Nephron progenitor cell (in vitro differentiated cells): ENCODE measurements at places on chromosomes 3 and 15.
A peak's percentile ranks its signal among the peaks of the same experiment; 100 is the strongest.

- no peaks in the 10 kb centered on the region for H3K36me3 ChIP-seq
- H3K27me3 ChIP-seq: peaks cover 5% of the 10 kb centered on the region
- peaks cover 18% of the 10 kb centered on the region for H3K4me1 ChIP-seq
- peak overlapping the region; percentile 23 for H3K4me3 ChIP-seq
Measured at GRCh38 chr3:159144891-159145290, 343.0 kb downstream of the MFSD1 start.

DNA sequence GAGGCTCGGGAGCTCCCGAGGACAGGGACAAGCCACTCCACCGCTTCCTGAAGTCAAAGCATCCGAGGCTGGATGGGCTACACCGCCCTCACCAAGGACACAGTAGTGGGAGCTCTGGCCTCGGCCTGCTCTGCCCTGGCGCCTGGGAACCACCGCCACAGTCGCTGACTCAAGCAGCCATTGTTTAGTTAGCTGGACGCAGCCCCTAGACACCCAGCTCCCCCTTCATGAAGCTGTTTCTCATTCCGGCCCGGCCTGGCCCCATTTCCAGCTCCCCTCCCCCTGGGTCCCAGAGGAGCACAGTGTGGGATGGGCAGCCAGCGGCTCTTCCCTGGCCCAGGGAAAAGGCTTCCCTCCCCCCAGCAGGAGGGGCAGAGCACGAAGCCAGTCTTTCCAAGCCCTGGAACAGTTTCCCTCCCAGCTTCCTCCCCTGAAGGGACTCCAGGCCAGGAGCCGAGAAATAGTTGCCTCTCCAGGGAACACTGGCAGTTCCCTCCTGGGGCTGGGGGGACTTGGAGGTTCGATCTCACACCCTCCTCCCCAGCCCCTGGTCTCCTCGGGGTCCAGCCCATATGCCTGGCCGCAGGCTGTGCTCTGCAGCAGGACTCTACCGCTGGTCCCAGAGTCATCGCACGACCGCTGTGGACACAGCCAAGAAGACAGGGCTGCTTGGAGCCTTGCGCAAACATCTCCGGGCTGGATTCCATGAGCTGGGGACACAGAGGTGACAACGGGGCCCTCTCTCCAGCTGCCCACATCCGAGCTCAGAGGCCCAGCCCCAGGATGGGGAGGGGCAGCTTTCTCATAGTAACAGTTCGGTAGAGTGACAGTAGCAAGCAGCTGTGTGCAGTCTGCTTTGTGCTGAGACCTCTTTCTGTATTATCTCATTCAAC, 10.0 kb downstream of the PLXND1 start:
- H3K27me3 ChIP-seq: peaks cover 4% of the 10 kb centered on the region
- H3K4me1 ChIP-seq: peaks cover 95% of the 10 kb centered on the region
- DNase-seq: peak; percentile 68
- H3K4me3 ChIP-seq: peak overlapping the region; percentile 13
- H3K36me3 ChIP-seq: no peaks in the 10 kb centered on the region

DNA sequence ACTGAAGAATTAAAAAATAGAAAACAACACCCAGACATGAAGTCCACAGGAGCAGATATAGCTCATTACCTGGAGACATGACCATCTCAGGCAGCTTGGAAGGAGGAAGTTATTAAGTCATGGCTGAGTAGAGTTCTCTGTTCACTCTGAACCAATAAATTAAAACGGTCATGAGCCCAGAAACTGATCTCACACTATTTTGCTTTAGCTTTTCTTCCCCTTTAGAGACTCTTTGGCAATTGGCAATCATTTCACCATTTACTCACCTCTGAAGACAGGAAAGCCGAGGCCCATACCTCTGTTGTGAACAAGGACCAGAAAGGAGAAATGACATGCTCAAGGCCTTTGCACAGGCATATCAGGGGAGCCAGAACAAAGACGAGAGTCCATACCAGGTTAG, 26.6 kb downstream of the CLDN18 start:
- H3K4me1 ChIP-seq: peaks cover 6% of the 10 kb centered on the region
- H3K27ac ChIP-seq: no peak overlapping the region
- peaks cover 5% of the 10 kb centered on the region for H3K27me3 ChIP-seq
- peaks cover 14% of the 10 kb centered on the region for H3K36me3 ChIP-seq
- H3K4me3 ChIP-seq: no peak overlapping the region

- DNase-seq: no peak
- H3K27ac ChIP-seq: no peak overlapping the region
Measured at GRCh38 chr15:66133247-66133885, 120.2 kb downstream of the MEGF11 start.

GRCh38 chr3:149441642-149442041, 32.9 kb upstream of the TM4SF4 start:
- DNase-seq: no peak
- H3K4me3 ChIP-seq: no peak overlapping the region
- H3K36me3 ChIP-seq: no peaks in the 10 kb centered on the region
- no peak overlapping the region for H3K27ac ChIP-seq
- H3K27me3 ChIP-seq: no peaks in the 10 kb centered on the region

DNA sequence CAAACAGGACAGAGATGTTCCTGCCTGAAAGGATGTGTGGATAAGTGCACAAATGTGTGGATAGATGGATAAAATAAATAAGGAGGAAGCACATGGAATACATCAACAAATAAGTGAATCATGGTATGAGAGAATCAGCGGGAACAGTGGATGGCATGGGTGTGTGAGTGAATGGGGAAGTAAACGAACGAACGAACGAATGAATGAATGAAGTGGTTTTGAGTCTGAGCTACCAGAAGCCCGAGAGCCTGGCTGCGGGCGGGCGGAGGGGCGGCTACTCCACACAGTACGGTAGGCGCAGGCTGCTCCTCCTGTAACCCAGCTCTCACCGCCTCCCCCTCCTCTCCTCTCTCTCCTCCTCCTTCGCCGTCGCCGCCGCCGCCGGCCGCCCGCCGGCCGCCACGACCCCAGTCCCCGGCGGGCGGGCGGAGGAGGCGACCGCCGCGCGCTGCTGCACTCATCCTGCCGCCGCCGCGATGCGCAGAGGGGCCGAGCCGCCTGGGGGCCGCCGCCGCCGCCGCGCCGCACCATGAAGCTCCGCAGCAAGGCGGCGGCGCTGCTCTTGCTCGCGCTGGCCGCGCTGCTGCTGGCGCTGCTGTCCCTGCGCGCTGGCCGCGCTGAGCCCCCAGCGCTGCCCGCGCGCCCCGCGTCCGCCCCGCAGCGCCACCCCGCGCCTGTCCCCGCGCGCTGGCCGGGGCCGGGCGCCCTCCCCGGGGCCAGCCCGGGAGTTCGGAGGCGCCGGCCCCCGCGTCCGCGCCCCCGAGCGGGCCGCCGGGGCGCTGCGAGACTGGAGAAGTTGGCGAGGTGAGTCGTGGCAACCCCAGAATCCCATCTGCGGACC, at the start of gene GXYLT2:
Gene GXYLT2 (plus strand): TSS at position 342 of the 841 bp plus-strand sequence. CDS start 188 bp downstream, at position 530.
- peaks cover 52% of the 10 kb centered on the region for H3K4me1 ChIP-seq
- peak within 1 kb of the TSS; percentile 89 for H3K4me3 ChIP-seq
- DNase-seq: peak; percentile 85
- H3K27me3 ChIP-seq: peaks cover 11% of the 10 kb centered on the region

DNA sequence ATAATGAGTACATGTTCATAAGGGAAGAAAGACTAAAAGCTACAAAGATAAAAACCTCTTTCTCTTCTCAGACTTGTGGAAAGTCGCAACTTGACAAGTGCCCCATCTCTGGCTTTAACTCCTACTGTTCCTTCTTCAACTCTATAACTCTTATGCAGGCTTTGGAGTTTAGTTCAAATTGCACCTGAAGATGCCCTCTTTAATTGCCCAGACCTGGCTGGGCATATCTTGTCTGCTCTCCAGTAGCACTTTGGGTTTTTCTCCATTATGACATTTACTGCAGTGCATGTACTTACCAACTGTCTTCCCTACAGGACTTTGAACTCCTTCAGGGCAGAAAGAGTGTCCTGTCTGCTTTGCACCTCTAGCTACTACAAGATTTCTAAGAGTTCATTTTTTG, 32.4 kb downstream of the DGKG start:
- H3K4me1 ChIP-seq: peaks cover 7% of the 10 kb centered on the region
- no peak for DNase-seq
- no peaks in the 10 kb centered on the region for H3K36me3 ChIP-seq
- H3K4me3 ChIP-seq: no peak overlapping the region
- H3K27me3 ChIP-seq: peaks cover 3% of the 10 kb centered on the region
- no peak overlapping the region for H3K27ac ChIP-seq

DNA sequence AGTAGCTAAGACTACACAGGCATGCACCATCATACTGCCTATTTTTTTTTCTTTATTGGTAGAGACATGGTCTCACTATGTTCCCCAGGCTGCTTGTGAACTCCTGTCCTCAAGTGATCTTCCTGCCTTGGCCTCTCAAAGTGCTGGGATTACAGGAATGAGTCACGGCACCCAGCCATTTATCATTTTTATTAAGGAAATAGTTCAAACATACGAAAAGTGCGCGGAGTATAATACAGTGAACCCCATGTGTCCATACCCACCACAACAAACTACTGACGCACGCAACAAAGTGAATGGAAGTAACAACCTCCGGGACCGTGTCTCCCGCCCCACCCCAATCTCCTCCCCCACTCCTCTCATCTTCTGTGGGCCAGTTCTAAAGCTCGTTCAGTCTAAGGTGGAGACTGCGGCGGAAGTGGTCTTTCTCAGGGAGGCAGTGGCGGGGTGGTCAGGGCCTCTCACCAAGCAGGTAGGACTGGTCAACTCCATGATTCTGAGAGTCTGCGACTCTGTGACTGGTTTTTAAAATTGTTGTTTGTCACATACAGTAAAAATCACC, 42.1 kb downstream of the DNAJB8 start:
- DNase-seq: no peak
- H3K4me1 ChIP-seq: peaks cover 44% of the 10 kb centered on the region
- H3K27me3 ChIP-seq: peaks cover 47% of the 10 kb centered on the region
- no peak overlapping the region for H3K4me3 ChIP-seq
- no peaks in the 10 kb centered on the region for H3K36me3 ChIP-seq
- no peak overlapping the region for H3K27ac ChIP-seq

DNA sequence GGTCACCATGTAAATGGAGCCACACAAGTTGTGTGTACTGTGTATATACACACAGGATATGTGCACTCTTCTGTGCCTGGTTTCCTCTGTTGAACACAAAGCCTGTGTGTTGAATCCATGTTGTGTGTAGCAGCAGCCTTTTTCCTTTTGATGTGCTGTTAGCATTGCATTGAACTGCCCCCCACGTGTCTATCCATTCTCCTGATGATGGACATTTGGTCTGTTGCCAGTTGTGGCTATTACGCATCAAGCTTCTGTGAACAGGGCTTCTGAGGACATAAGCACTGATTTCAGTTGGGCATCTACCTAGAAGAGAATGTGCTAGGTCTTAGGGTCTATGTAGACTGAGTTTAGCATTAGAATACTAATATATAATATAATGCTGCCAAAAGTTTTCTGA, 77.4 kb downstream of the LSM3 start:
- H3K4me3 ChIP-seq: no peak overlapping the region
- H3K36me3 ChIP-seq: no peaks in the 10 kb centered on the region
- DNase-seq: no peak
- H3K27ac ChIP-seq: no peak overlapping the region
- H3K27me3 ChIP-seq: peaks cover 6% of the 10 kb centered on the region

GRCh38 chr3:169541528-169541927, 122.0 kb downstream of the MECOM start:
- DNase-seq: no peak
- peaks cover 7% of the 10 kb centered on the region for H3K4me1 ChIP-seq
- H3K27ac ChIP-seq: no peak overlapping the region
- H3K27me3 ChIP-seq: peaks cover 4% of the 10 kb centered on the region

GRCh38 chr3:12227833-12228232, 61.0 kb upstream of the PPARG start:
- no peak for DNase-seq
- no peak overlapping the region for H3K4me3 ChIP-seq
- H3K36me3 ChIP-seq: no peaks in the 10 kb centered on the region
- no peaks in the 10 kb centered on the region for H3K4me1 ChIP-seq

GRCh38 chr3:78201091-78201490, 1161.2 kb downstream of the ROBO2 start:
- H3K4me1 ChIP-seq: peaks cover 21% of the 10 kb centered on the region
- H3K27me3 ChIP-seq: no peaks in the 10 kb centered on the region
- H3K4me3 ChIP-seq: no peak overlapping the region
- H3K36me3 ChIP-seq: no peaks in the 10 kb centered on the region
- no peak overlapping the region for H3K27ac ChIP-seq
- DNase-seq: no peak

- H3K4me3 ChIP-seq: no peak overlapping the region
- no peak for DNase-seq
- H3K36me3 ChIP-seq: no peaks in the 10 kb centered on the region
- H3K27me3 ChIP-seq: peaks cover 12% of the 10 kb centered on the region
- peaks cover 73% of the 10 kb centered on the region for H3K4me1 ChIP-seq
- no peak overlapping the region for H3K27ac ChIP-seq
Measured at GRCh38 chr3:129966876-129967275, 7.6 kb upstream of the TRH start.

DNA sequence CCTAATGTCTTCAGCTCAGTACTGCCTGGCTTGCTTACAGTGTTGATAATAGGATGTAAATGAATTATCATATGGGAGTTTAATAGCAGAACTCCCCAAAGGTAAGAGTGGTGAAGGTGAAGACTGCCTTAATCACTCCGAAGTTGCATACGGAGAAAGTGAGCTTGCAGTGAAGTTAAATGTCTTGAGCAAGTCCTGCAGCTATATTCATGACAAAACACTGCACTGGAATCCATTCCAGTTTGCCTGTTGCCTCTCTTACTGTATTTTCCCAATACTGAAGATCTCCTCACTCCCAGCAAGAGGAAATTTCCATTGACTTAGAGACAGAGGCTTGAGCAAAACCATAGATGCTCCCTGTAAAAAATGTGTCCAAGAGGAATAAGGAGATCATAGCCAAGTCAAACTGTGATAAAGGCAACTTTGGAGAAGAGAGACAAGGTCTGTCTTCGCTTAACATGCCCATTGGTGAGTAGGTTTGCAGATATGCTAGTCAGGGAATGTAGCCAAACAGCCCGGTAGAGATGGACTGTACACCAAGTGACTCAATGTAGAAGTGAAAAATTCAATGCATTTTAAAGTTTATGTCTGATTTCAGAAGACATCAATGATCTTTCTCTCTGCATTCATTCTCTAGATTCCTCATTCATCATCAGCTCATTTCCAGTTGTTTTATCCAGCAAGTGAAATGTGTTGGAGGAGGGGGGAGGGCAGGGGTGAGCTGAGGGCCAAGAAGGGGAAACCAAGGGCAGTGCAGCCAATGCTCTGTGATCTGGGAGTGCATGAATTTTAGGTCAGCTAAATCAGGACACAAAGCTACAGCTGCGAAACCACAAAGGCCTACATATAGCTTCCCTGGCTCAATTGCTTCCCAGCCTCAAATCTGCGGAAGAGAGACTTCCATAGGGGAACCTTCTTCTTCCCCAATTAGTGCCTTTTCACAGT, 667.1 kb upstream of the NR2F2 start:
- no peak overlapping the region for H3K4me3 ChIP-seq
- H3K27ac ChIP-seq: no peak overlapping the region
- H3K4me1 ChIP-seq: peaks cover 65% of the 10 kb centered on the region
- DNase-seq: no peak
- no peaks in the 10 kb centered on the region for H3K36me3 ChIP-seq

DNA sequence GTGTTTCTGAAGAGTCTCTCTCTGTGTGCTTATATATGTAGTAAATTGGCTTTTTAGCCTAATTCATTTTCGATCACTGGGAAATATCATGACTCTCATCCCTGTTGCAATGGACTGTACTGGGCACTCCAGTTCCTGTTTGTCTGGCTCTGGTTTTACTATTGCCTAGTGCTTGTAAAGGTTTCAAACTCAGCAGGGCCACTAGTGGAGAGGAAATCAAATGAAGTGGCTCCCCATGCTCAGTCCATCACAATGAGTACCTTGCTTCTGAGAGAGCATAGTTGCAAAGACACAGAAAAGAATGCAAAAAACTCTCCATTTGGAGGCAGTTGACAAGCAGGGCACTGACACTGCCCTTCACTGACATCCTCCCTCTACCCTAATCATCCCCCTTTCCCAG, 167.8 kb downstream of the TAFA4 start:
- DNase-seq: no peak
- no peaks in the 10 kb centered on the region for H3K27me3 ChIP-seq
- no peaks in the 10 kb centered on the region for H3K36me3 ChIP-seq
- no peak overlapping the region for H3K4me3 ChIP-seq
